Forelimb muscle (tissue), 1 donor: ENCODE measurements at places on chromosomes 7 and 10.

DNA sequence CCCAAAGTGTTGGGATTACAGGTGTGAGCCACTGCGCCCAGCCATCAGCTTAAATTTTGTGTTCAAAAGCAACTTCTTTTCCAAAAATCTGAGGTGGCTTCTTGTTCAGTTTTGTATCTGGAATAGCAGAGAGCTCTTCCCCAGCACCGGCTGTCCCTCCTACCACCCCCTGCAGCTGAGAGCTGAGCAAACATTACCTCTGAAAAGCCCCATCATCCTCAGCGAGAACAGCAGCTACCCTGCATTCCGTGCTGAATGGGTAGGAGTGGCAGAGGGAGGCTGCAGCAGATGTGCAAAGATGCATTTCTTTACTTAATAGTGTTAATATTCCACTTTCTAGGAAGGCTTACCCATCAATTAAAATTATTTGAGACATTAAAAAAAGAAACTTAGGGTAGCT lies 31.8 kb downstream of the CCM2 start:
- no peak for DNase-seq

DNA sequence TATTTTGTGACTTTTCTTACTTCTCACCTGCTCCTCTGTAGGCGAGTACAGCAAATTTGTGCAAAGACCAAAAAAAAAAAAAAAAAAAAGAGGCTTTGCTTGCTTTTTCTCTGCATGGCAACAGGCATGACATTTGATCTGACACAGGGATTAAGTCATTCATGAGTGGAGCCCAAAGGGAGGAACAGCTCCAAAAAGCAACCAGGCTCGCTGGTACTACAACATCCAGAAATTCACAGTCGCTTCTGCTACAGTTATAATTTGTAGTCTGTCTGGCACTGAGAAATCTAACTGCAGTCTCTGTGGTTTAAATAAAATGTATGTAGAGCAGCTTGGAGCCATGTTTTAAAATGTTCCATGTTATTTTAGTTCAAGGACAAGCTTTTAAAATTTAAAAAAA lies 31.7 kb downstream of the MKX start:
- DNase-seq, result no peak

GRCh38 chr7:2210551-2211258 lies 22.0 kb downstream of the MAD1L1 start:
- no peak for DNase-seq

DNA sequence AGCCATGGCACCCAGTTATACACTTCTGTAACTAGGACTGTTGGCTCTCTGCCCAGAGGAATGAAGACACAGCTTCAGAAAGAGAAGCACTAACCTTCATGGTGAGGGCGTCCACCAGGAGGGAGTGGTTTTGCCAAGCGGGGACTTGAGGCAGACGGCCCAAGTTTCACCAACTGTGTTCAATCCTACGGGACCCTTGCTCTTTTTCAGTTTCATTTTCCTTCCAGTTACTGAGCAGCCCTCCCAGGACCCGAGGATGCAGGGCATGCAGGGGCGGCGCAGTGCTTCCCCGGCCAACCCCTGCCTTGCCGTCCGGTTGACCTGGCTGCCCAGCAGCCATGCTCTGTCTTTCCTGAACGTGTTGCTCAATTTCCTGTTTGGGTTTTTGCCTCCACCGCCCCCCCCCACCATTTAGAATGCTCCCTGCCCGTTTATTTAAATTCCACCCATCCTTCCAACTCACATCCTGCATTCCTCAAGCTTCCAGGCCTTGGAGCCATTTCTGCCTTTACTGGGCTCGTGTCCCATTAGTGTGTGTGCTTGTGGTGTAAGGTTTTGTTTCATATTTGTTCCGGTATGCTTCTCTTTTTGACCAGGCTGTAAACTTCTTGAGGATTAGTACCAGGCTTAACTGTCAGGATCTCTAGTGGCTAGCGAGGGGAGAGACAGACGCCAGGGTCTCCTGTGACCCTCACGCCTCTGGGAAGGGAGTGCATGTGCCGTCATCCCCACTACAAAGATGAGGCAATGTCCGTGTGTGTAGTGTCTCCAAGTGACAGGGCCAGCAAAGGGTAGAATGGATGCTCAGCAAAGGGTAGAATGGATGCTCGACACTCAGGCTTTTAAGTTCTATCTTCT lies 31.6 kb downstream of the IL15RA start:
- no peak for DNase-seq

DNA sequence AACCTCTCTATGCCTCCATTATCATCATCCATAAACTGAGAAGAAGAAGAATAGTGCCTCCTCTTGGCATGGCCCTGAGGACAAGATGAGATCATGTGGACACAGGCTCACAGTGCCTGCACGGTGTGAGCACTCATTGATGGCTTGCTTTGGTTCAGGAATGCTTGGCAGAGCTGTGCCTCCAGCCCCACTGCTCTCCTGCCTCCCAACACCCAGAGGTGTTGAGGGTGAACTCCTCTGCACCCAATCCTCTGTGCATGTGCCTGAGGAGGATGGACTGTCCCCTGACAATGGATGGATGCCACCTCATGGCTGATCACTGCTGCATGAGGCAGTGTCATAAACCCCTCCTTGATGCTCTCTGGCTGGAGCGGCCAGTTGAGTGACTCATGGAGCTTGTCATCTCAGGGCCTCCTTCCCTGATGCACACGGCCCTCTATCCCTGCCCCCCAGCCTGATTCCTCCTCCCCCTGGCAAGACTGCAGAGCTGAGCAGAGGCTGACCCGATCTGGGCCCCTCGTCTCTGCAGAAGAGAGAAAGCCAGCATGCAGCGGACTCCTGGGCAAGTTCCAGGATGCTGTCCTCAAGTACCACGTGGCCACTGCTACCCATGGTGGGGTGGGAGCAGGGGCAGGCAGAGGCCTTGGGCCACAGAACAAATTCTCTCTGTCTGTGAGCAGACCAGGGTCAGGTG lies 136.3 kb downstream of the KCNMA1 start:
- DNase-seq, result no peak

GRCh38 chr7:3057066-3057420 lies 13.4 kb upstream of the CARD11 start:
- DNase-seq, result no peak

DNA sequence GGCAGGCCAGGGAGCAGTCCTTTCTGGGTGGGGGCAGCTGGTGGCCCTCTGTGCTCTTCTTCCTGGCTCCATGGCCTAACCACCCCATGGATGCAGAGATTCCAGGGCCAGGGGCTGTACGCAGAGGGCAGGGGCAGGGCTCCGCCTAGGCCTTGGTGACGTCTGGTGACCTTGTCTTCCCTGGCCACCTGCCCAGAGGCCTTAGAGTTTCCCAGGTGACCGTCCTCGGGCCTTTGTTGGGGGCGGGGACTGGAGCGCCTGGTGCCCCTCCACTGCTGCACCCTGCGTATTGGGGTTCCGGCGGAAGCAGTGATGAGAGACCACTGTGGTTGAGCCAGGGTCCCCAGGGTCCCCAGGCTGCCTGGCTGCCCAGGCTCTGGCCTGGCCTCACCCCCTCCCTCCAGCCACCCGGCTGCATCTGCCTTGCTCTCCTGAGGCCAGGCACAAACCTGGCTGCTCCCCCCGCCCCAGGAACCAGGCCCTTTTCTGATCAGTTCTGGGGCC lies 10.3 kb downstream of the PWWP2B start:
- no peak for DNase-seq

- no peak for DNase-seq
Observed at GRCh38 chr7:43838201-43838658, 31.1 kb downstream of the MRPS24 start.

DNA sequence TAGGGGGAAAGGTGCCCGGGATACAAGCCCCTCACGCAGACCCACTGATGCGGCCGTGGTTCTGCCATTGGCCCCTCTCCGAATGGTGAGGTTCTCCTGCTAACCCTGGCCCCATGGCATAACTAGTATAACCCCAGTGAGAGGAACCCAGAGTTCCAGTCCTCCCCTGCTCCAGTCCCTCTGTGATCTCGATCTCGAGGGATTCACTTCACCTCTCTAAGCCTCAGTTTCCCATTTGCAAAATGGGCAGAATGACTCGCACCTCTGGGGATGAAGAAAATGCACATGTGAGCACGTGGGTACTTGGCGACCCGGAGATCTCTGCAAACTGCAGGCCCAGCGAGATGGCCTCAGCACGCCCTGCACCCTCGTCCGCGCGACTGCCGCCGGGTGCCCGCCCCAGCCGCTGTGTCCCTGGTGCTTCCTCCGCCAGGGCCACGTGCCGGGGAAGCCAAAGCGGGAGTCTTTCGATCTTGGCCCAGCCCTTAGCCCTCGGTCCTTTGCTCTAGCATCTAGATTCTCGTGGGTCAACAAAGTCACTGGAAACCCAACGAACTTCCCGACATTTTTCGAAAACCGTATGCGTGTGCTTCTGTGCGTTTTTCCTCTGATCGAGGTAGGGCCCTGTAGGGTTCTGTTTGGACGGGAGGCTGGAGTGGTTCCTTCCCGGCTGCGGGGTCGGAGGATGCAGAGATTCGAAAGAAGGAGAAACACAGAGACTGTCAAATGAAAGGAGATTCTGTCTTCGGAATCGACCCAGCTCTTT lies 169.8 kb downstream of the UBE2H start:
- DNase-seq, result no peak

DNA sequence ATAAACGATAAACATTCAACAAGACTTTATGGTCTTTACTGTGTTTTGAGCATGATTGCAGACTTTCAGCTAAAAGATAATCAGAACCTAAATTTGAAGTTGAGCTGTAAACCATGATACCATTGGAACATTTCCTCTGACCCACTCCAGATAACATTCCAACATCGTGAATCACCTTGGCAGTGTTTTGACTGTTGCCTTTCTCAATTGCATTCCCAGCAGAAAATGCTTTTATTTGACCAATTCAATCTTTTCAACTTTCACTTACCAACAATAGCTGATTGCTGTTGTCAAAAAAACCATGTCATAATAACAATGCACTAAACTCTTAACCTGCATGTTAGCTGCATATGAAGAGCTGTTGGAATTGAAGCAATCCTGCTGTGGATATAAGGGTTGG lies 165.5 kb downstream of the MDFIC start:
- DNase-seq, result no peak

DNA sequence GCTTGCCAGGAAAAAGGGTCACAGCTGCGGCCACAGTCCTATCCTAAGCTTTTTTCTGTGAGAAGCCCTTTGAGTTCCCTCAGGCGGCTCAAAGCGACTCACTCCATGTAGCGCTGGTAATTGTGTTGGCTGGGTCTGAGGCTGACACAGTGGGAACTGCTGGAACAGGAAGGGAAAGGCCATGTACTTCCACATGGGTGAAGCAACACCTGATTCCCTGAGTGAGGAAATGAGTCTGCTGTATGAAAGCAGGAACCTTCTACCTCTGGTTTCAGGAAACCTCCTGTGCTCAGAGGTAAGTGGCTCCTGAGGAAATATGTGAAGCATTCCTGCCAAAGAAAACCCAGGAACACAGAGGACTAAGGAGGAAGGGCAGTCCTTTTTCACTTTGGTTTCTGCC lies 734.6 kb upstream of the SORCS1 start:
- no peak for DNase-seq

DNA sequence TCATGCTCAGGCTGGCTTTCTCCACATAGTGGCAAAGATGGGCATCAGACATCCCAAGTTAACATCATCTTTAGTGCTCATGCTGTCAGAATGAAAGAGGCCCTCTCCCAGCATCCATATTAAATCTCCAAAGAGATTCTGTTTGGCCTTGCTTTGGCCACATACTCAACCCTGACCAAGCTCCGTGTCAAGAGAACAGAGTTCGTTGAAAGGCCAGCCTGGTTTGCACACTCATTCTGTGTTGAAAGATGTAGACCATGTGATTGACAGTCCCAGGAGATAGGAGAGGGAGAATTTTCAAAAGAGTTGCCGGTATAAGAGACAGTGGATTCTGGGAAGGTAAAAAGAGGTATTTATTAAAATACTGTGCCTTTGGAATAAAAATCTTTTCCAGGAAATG lies 19.7 kb downstream of the MET start:
- no peak for DNase-seq

DNA sequence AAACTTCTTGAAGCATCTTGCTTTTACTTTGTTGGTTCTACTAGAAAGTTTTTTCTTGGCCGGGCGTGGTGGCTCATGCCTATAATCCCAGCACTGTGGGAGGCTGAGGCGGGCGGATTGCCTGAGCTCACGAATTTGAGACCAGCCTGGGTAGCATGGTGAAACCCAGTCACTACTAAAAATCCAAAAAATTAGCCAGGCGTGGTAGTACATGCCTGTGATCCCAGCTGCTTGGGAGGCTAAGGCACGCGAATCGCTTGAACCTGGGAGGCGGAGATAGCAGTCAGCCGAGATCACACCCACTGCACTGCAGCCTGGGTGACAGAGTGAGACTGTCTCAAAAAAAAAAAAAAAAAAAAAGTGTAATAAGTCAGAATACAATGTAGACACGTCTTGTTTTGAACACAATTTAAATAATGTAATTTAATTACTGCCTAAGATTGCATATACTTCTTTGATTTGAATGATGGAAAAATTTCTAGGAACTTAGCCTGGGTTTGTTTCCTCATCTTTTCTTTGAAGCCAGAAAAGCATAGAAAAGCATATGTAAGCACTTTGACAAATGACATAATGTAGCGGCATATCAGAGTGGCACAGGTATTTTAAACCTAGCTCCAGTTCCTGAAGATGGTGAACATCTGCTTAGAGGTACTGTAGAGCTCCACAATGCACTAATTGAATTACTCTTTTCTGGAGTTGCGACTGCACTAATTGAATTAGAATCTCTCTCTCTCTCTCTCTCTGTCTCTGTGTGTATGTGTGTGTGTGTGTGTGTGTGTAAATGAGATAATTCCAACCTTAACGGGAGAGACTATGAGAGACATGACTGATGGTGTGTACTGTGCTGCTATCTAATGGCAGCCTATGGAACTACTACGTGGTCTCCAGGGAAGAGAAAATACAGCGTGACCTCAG lies 87.8 kb downstream of the BTRC start:
- DNase-seq, result peak; percentile 20

DNA sequence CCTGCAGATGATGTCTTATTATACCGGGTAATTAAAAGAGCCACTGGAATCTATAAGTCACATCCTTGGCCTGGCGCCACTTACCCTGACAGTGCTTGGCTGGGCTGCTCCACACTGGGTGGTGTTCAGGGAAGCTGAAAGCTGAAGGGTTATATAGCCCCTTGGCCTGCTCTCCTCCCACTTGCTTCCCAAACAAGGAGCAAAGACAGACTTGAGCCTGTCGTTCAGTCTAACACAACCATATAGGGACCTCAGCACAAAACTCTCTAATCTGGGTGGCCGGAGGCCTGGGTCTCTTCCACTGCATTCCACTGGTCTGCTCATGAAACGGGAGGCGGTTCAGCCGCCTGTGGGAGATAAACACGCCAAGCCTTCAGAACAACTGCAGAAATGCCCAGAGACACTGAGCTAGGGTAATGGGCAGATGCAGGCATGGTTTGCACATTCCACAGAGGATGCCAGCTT lies at the start of gene ACTA2:
Gene ACTA2, minus strand, starts transcription at position 127 of the 465 bp plus-strand sequence. CDS start 3,843 bp downstream, outside the sequence.
- no peak for DNase-seq

- DNase-seq, result no peak
Observed at GRCh38 chr7:80635533-80635932, 2.9 kb upstream of the CD36 start.
